Chondrocyte (in vitro differentiated cells): ENCODE measurements at places on chromosomes 1 and 21. TPM values are rescaled to one million over a fixed set of nuclear protein-coding genes. Genes with fewer than 3 reads are reported as not detected.
A peak's percentile ranks its signal among the peaks of the same experiment; 100 is the strongest.

Gene SMIM11
- 5.5 to 20.8 TPM (median 8.0 TPM) in 3 replicates for total RNA-seq

Gene LIPI
- not detected in 3 replicates for total RNA-seq

Gene CD1B
- total RNA-seq = not detected in 3 replicates

Gene CA14
- total RNA-seq = not detected in 3 replicates

Gene WNT4
- 0.05 to 0.46 TPM (median 0.08 TPM) in 3 replicates for total RNA-seq

Gene COA7
- 23.7 to 24.1 TPM (median 23.8 TPM) in 3 replicates for total RNA-seq

Gene ENO1
- 955 to 1,165 TPM (median 1,154 TPM) in 3 replicates for total RNA-seq

Gene ADAMTS1
- 27.2 to 91.2 TPM (median 29.7 TPM) in 3 replicates for total RNA-seq

Gene TP73
- total RNA-seq = 0.05 to 0.58 TPM in 2 of 3 replicates, not detected in the other

Gene GOLT1A
- total RNA-seq = not detected in 3 replicates

Gene PEF1
- total RNA-seq = 48.6 to 53.0 TPM (median 52.0 TPM) in 3 replicates

Gene NTRK1
- not detected in 3 replicates for total RNA-seq

Gene NECTIN4
- 0.12 to 0.26 TPM (median 0.12 TPM) in 3 replicates for total RNA-seq

Gene ZSWIM5
- total RNA-seq = 0.51 to 1.1 TPM (median 1.0 TPM) in 3 replicates

Gene PADI3
- not detected in 3 replicates for total RNA-seq

Gene LAX1
- total RNA-seq = 0.07 TPM in 1 of 3 replicates, not detected in the others

GRCh38 chr1:238476841-238477240, 586.1 kb upstream of the ZP4 start:
- no peak for DNase-seq

GRCh38 chr1:210678306-210678705, 349.6 kb downstream of the HHAT start:
- no peak for DNase-seq

- DNase-seq = no peak
These were observed 1.1 kb downstream of the GNG4 start for GRCh38 chr1:235648407-235648907.

DNA sequence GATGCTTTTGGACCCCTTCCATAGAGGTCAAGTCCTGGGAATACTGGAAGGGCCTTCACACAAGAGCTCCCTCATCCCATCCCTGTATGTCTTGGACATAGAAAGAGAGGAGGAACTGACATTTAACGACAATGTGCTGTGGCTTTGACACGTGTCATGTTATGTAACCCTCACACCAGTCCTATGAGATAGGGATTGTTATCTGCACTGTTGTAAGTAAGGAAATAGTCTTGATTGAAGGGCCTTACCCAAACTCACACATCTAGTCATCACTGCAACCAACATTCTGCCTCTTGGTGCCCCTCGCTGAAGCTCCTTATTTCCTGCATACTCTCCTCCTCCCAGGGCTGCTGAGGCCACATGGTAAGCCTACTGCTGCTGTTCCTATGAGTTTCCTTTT, 63.7 kb upstream of the ANGPTL1 start:
- no peak for DNase-seq

DNA sequence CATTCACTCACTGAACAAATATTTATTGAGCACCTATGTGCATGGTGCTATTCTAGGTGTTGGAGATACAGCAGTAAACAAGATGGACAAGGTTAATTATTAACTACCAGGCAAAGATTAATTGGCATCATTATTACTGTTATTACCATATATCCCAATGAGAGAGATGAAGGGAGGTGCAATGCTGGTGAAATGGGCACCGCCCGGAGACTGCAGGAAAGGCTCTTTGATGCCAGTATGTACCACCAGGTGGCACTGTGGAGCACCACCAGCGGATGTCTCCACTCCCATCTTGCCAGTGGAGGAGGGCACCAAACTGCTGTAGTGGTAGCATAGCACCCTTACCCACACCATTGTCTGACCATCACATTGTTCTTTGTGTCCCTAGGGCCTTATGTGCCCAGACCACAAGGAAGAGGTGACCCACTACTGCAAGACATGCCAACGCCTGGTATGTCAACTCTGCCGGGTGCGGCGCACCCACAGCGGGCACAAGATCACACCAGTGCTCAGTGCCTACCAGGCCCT, 3.0 kb downstream of the TRIM46 start:
- peak; percentile 80 for DNase-seq

GRCh38 chr1:209434066-209434465, 149.4 kb upstream of the CAMK1G start:
- no peak for DNase-seq

DNA sequence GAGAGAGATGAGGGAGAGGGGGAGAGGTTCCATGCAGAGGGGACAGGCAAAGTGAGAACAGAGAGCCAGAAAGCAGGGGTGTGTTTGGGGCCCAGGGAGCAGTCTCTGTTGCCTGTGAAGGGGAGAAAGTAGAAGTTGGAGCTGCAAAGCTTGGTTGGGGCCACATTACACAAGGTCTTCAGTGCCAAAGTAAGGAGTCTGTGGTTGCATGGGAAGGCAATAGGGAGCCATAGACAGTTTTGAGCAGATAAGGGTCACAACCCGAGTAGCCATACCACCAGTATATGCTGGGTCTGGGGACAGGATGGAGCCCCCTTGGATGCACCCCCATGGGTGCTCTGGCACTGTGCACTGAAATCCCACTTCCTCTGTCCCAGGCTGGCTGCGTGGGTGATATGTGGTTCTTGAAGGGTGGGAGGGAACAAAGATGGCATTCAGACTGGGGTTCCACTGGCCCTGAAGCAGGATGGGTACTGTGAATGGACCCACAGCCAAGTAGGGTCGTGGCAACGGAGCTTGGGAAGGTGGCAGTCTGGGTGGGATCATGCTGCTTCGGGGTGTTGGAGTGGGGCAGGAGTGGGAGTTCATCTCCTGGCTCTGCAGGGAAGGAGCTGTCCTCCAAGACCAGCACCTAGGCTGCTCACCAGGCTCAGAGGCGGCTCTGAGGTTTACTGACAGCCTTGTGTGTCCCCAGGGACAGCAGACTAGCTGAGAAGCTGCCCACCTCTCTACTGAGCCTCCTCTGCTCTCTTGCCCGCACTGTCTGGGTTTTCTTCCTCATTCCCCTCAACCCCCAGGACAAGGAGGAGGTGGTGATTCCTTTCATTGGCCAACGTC, 12.1 kb downstream of the DRAXIN start:
- peak; percentile 73 for DNase-seq

DNA sequence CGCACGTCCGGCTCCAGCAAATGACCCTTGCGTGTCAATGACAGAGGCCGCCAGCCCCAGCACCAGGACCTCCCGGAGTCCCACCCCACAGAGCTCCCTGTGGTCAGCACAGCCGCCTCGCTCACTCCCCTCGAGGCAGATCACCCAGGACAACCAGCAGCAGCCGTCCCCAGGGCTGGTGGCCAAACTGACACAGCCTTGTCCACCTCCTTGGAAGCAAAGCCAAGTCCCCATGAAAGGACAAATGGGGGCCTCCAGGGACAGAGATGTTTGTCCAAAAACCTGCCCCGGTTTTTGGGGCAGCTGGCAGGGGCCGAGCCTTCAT, 2.1 kb downstream of the KRTAP10-10 start:
- no peak for DNase-seq

- no peak for DNase-seq
These were observed 182.9 kb downstream of the PRDM16 start for GRCh38 chr1:3251807-3252428.

DNA sequence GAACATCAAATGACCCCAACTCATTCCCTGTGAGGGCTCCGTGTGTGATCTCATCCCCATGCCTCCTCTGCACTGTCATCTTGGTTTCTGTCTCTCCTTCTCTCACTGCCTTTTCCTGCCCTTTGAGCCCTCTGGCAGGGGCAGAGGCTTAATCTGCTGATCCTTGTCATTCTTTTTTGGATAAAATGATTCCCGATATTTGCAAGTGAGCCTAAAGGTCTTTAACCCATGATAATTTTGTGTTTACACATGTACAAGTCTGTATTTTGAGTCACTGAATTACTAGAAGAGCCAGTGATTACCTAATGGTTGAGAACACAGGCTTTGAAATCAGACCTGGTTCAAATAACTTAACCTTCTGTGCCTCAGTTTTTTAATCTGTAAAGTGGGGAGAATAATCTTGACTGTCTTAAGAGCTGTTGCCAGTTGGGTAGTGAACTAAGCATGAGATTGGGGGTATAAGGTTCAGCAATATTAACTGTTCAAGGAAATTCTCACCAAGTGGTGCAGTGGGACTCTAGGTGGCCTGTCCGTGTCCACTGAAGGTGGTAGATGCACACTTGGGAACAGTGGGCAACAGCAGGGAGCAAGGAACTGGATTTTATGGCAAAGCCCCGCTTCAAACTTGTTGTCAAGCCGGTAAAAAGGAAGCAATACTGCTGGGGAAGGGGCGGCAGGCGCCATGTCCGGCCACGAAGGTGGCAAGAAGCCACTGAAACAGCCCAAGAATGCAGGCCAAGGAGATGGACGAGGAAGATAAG, 1.6 kb downstream of the ECHDC2 start:
- no peak for DNase-seq

- DNase-seq = peak; percentile 84
These were observed 88.6 kb downstream of the RIPK4 start for GRCh38 chr21:41678016-41678923.

- no peak for DNase-seq
These were observed 25.8 kb upstream of the RUNX3 start for GRCh38 chr1:24955779-24956365.

DNA sequence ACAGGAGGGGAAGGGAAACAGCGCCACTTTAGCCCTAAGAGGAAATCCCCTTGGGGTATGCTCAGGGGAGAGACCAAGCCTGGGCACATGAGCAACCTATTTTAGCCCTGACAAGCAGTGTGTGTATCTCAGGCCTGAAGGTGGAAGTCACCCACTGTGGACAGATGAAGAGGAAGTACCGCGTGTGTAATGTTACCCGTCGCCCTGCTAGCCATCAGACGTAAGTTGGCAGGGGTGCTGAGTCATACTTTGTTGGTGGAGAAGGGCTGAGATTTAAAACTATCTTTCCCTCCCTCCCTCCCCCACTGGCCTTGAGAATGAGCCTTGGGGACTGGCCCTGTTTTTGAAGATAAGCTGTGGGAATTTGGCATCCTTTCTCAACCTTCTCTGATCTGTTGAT, 11.2 kb downstream of the AGO1 start:
- DNase-seq = no peak

- no peak for DNase-seq
These were observed 248.7 kb upstream of the DAB1 start for GRCh38 chr1:57672346-57673140.

- no peak for DNase-seq
These were observed 94.0 kb downstream of the HMGB4 start for GRCh38 chr1:33957854-33958253.

GRCh38 chr1:238485057-238485911, 594.6 kb upstream of the ZP4 start:
- no peak for DNase-seq
